Right renal cortex interstitium (tissue), 3 donors: ENCODE measurements at places on chromosomes 16 and 17. TPM values are rescaled to one million over a fixed set of nuclear protein-coding genes. Genes with fewer than 3 reads are reported as not detected.

The OR3A2 gene
- polyA plus RNA-seq: 0.49 TPM

The NEUROD2 gene
- not detected for polyA plus RNA-seq

The NOD2 gene
- polyA plus RNA-seq: 0.24 TPM

The RNFT1 gene
- polyA plus RNA-seq: 22.9 TPM

The GDE1 gene
- 84.2 TPM for polyA plus RNA-seq

The SLC13A2 gene
- polyA plus RNA-seq: 15.6 TPM

The ZC3H7A gene
- 80.7 TPM for polyA plus RNA-seq

The DDX28 gene
- polyA plus RNA-seq: 10.2 TPM
